ENCODE measurements at places on chromosomes 2 and 18.

- no peak for DNase-seq
Measured at GRCh38 chr2:168220965-168221819, 26.2 kb downstream of the STK39 start.

DNA sequence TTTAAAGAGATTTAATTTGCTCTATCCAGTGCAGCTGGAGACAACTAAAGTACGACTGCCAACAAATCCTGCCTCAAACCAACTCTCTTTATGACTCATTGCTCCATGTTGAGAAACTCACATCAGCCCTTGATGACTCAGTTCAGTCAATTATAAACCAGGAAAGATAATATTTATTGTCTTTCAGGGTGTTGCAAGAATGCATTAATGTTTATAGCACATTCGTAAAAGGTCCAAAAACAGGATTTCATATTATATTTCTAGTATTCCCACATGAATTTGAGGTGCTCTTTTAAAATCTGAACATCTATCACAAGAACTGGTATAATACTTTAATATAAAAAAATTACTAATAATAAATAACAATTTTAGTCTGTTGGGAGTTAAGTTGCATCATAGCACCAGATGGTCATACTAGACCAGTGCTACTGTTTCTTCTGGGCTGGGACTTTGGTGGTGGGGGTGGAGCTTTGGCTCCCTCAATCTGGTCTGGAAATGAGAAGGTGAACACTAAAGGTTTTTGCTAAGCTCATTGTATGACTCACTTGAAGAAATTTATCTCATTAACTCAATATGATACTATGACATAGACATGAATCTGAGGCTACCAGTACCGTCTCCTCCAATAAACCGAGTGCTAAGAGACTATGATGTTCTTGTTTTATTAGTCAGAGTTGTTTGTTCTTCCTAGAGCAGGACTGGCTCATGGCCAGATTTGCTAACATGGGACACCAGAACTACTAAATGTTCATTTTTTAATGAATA is 26.6 kb upstream of the MAP3K20 start:
- peak; percentile 97 for DNase-seq

DNA sequence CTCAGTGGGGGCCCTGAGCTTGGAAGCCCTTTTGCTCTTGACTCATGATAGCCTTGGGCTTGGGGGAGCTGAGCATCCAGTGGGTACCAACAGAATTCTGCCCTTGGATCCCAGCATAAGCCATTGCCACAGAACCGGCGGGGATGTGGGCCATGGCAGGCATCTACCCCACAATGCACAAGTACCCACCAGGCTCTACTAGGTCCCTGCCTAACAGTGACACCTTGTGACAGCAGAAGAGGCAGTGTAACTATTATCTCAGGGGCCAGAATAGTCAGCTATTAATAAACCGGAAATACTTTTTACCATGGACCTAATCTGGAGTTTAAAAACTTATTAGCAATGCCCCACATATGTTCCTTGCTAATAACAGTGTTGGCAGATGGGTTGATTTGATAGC is 397.2 kb downstream of the TMEM182 start:
- peak; percentile 29 for DNase-seq

GRCh38 chr2:1676091-1676912 is 68.0 kb downstream of the PXDN start:
- DNase-seq = no peak

GRCh38 chr18:369224-370015 is 101.6 kb upstream of the THOC1 start:
- DNase-seq = no peak

GRCh38 chr2:23843051-23843976 is 83.6 kb downstream of the ATAD2B start:
- DNase-seq = no peak

- DNase-seq = no peak
Measured at GRCh38 chr2:147525819-147526489, 318.9 kb upstream of the ACVR2A start.

DNA sequence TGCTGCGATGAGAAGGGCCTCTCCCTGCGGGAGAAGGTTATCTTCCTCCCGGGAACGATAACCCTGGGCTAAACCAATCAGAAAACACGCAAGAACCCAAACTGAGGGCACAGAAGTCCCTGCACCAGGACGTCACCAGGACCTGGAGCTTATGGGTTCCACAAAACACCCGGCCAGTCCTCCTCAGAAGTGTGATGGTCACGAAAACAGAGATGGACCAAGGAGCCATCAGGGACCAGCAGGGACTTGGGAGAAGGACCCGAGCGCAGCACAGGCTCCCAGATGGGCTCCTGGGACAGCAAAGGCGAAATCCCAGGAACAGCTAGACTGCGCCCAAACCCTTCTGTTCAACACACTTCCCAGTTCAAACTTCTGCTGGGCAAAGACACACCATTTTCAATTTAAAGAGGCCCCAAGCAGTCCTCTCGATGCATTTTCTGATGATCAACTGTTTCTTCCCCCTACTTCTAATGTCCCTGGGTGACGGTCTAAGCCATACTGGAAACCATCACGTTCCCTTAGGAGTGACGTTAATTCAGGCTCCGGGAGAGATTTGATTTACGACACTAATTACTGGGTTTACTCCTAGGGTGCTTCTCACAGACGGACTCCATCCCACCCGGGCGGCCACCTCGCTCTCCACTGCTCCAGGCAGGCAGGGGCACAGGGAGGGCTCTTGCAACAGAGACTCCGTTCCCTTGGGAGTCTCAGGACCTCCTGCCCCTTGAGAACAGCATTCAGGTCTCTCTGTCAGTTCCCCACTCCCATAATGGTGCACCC is 29.2 kb downstream of the ZNF516 start:
- DNase-seq = no peak

DNA sequence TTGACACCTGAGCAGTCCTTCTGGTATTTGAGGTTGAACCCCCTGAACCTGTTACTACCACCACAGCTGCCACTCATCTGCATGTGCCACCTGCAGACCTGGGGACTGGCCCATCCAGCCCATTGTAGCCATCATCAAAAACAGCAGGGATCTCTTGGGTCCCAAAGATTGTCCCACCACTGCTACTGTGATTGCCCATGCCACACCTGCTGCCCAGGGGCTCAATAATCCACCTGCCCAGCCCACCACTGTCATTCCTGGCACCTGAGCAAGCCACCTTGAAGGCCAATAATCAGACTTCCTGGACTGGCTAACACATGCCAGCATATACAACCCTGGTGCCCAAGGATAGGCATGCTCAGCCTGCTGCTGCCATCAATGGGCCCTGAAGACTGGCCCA is 327.6 kb downstream of the CYRIA start:
- DNase-seq = no peak

DNA sequence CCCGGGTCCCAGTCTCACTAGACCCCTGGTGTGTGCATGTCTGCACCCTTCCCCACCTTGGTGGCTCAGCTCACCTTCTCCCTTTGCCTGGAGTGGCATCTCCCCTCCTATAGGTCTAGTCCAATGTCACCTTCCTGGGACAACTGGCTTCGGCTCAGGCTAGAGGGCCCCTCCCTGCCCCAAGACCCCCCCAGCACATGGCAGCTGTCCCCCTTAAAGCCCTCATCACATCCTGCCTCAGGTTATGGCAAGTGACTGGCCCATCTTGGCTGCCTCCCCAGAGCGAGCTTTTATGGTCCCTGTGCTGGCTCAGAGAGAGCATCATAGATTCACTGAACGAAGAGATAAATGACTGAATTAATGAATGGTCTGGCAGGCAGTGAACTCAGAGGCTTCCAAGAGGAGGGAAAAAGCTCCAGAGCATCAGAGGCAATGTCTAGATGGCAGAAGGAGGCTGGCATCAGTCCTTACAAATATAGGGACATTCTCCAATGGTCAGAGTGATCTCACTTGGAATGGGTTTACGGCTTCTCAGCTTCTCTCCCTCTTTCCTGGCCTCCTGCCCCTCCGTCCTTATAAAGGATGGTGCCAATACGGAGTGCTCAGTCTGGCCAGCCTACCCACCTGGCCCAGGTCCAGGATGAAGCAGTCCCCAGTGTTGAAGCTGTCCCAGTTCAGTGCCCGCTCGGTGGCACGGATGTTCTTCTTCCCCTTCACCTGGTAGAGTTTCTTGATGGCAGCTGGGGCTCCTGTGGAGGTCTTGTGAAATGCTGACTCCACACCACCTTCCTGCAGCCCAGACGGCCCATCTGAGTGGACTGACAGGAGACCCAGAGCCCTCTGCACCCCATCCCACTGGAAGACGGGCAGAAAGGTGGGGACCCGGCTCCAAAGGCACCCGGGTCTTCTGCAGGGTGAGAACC is 9.4 kb downstream of the CAPG start:
- DNase-seq = no peak

GRCh38 chr18:74937291-74937690 is 271.6 kb downstream of the PTGR3 start:
- no peak for DNase-seq

- DNase-seq = no peak
Measured at GRCh38 chr2:166314022-166314759, 61.6 kb downstream of the SCN9A start.

- DNase-seq = no peak
Measured at GRCh38 chr2:227888289-227888688, 16.9 kb downstream of the DAW1 start.

DNA sequence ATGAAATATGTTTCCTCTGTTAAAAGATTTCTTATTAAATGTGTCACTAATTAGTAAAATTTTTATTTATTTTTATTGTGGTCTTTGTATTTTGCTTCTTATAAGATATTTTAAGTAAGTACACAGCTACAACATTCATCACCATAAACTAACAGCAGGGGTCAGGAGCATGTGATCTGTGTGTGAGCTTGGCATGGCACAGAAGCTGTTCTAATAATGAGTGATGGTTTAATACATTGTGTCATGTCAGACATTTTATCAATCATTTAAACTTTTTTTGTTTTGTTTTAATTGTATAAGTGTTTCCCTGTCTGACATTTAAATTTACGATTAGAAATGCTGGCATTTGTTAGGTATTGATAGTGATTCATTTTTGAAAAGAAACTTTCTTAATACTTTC is 585.4 kb downstream of the DSC3 start:
- DNase-seq = no peak

DNA sequence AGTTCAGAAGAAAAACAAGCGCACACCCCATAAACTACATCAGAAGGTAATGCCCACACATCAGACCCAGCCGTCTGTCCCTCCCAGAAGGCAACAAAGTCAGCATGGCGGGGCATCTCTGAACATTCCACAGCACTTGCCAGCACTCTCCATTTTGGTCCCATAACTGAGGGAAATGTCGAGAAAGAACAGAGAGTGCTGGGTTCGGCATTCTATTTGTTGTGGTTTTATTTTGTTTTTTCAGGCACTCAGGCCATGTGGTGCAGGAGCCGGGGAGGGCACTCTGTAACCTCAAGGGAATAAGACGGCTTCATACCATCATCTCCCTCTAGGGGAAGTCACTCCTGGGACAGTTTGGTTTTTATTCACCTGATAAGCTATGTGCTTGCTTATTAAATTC is 156.0 kb downstream of the SEPTIN10 start:
- DNase-seq = peak; percentile 21

GRCh38 chr2:120346667-120347358 is 877 bp downstream of the INHBB start:
- no peak for DNase-seq

DNA sequence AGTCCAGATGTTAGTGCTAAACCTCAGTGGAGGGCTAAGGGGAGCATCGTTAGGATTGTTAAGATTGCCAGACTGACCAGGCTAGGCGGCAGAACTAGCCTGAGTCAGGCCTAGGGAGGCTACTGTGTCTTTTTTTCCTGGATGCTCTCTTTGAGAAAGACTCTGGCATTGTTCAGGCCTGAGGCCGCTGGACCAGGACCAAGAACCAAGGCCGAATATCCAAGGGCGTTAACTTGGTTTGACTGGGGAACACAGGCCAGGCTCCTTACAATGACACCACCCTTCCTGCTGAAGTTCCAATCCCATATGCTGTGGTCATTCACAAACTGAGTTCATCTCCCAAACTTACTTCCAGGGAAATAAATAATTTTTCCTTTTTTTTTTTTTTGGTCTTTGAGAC is 10.6 kb downstream of the HTRA2 start:
- DNase-seq = no peak

GRCh38 chr2:204486805-204487204 is 58.5 kb upstream of the PARD3B start:
- no peak for DNase-seq

GRCh38 chr2:171342067-171342413 is 91.8 kb downstream of the METTL8 start:
- DNase-seq = no peak

GRCh38 chr18:7617738-7618422 is 50.8 kb downstream of the PTPRM start:
- no peak for DNase-seq

GRCh38 chr2:40147360-40147759 is 304.5 kb downstream of the SLC8A1 start:
- DNase-seq = no peak

- DNase-seq = no peak
Measured at GRCh38 chr2:67642961-67643360, 245.8 kb downstream of the ETAA1 start.

- no peak for DNase-seq
Measured at GRCh38 chr2:63604666-63605065, 15.9 kb downstream of the MDH1 start.

GRCh38 chr2:110714452-110715224 is 17.7 kb upstream of the ACOXL start:
- no peak for DNase-seq

- DNase-seq = no peak
Measured at GRCh38 chr2:240149943-240150784, 9.7 kb upstream of the OTOS start.

GRCh38 chr2:12440731-12441130 is 276.0 kb upstream of the TRIB2 start:
- no peak for DNase-seq

GRCh38 chr2:95240091-95240490 is 32.8 kb downstream of the ZNF892 start:
- DNase-seq = no peak

DNA sequence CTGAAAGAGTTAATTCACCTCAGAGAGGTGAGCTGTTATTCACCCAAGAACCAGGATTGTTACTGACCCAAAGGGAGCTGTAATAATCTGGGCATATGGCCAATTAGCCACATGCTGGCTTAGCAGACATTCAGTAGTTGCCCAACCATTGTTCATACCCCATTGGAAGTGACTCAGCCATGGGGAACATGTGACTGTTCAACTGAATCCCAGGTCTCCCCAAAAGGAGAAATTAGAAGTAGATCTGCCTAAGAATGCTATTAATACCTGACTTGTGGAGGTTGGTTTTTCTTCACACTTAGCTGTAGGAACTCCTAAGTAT is 272.6 kb upstream of the UBE2E3 start:
- peak; percentile 15 for DNase-seq

- no peak for DNase-seq
Measured at GRCh38 chr2:133085646-133086045, 415.6 kb upstream of the LYPD1 start.

GRCh38 chr2:43104106-43104505 is 122.3 kb downstream of the ZFP36L2 start:
- no peak for DNase-seq
